ENCODE measurements at places on chromosomes 1 and 21.

DNA sequence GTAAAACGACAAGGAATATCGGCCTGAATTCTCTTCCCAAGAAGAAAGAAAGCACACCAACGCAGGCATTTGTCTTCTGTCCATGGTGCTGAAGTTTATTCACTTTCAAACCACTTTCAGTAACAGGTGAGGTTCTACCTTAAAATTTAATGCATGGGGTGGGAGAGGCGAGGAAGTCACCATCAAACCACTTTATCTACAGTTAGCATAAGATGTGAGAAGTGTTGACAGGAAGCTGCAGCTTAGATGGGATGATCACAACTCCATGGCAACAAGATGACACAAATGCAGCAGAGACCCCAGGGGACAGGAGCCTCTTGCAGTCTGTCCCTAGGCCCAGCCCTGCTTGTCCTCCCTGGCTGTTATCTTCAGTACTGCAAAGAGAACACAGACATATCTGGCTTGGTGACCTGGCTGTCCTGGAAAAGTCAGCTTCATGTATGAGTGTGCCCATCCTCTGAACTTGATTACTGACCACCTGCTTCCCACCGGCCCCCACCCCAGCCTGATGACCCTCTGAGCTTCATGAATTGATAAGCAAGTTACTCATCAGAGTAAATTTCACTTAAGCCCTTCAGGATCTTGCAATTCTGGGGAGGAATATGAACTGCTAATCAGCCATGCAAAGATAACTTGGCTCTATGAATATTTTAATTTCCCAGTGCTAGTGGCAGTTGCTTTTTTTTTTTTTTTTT is 1.8 kb downstream of the NPPA start:
- DNase-seq, result no peak

DNA sequence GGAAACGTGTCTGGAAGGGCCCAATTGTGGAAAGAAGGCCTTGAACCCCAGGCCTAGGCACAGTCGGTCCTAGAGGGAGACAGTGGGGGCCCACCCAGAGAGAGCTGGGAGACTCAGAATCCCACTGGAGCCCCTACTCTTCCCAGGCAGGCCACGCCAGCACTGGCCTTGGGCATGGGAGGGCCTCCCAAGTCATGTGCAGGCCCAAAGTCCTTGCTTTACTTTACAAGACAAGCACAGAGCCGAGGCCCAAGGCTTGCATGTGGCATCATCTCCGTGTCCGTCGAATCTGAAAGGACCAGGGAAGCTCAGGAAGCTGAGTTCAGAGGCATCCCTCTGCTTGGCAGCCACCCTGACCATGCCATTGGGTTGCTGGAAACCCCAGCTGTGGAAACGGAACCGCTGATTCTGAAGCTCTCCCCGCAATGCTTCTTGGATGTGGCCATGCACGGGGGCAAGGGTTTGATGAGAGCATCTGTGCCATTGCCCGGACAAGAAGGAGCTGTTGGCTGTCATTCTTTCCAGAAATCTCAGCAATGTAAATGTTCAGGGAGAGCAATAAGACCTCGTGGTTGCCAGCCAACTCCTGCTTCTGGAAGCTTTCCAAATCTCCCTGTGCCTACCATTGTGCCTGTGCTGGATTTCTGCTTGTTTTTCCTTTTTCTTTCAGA is 32.8 kb downstream of the ABCG1 start:
- DNase-seq, result no peak

DNA sequence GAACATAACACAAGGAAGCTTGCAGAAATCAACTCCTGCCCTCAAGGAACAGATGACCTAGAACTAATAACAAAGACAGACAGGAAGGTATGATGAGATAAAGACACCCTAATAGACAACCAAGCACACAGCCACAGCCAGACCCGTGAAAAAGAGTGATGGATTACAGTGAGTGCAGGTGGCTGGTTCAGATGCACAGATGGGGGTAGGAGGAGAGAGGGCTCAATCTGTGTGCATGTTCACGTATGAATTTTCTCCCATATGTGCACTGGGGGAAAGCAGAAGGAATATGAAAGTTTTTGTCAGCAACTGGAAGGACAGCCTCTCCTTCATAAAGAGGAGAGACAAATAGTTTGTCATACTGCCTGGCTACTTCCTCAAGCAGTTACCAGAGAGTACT is 367.1 kb downstream of the PBX1 start:
- no peak for DNase-seq

GRCh38 chr1:6580119-6580592 is 362 bp downstream of the ZBTB48 start:
- DNase-seq, result no peak

DNA sequence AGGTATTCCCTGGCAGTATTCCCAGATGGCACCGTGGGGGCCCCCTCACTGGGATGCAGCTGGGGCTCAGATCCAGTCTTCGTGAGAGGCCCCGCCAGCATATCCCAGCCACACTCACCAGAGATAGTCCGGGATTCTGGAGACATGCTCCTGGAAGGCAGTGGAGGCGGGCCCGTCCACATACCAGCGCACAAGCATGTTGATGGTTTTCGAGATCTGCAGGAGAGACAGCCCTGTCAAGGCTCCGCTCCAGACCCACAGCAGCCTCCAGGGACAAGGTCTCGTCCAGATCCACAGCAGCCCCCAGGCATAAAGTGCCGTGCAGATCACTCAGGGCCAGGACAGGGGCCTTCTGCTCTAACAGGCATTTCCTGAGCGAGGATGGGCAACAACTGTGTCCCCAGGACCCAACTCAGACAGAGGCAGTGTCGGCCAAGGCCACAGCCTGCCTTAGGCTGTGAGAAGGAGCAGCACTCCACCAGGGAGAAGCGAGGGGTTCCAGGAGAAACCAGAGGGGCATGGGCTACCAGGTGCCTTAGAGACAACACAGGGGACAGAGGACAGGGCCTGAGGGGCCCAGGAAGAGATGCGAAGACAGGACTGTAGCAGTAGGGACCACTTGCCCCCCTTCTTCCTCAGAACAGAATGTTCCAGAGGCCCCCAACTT is 14.8 kb downstream of the LSS start:
- DNase-seq, result no peak

- DNase-seq, result no peak
Observed at GRCh38 chr1:201381130-201381529, 3.6 kb upstream of the TNNT2 start.

GRCh38 chr1:61081686-61082310 is 563 bp upstream of the NFIA start:
- DNase-seq, result no peak

DNA sequence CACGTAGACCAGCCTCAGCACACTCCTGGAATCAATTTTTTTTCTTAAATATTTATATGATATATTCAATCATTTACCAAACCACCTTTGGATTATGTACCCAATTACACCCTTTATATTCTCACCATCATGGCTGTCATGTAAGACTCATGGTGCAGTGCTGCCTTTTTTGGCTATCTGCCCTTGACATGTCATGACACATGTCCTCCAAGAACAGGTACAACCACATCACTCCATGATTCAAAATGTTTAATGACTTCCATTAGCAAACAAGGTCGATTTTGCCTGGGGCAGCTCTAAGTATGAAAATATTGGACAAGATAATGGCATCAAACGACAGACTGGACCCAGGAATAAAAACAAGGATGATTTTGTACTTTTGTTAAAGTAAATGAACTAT is 861.1 kb upstream of the ADAMTS5 start:
- DNase-seq, result no peak

GRCh38 chr21:19999369-20000272 is 998.6 kb upstream of the NCAM2 start:
- no peak for DNase-seq

DNA sequence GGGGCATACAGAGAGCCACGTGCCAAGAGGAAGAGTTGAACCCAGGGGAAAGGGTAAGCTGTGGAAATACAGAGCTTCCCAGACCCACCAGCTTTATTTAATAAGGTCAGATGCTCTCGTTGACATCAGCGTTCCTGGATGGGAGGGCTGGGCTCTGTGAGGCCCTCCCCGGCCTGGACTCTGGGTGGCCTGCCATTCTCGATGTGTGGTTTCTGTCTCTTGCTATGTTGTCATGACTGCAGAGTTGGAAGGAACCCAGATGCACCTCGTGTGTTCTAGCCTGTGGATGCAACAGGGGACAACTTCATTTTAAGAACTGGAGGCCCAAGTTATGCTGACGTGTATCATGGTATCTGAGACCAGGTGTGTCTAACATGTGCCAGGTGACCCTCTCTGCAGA is 101.7 kb downstream of the PCBP3 start:
- DNase-seq, result no peak

- DNase-seq, result no peak
Observed at GRCh38 chr1:44970317-44970716, 16.1 kb downstream of the EIF2B3 start.

All from GM18507 (cell line).